Activated naive CD8-positive, alpha-beta T cell treated with anti-CD3 and anti-CD28 coated beads, Interleukin-2, amount 10 ng/mL, durations not matched to agents 7 days and 5 days (primary cell): ENCODE measurements at places on chromosomes 11 and 22. TPM values are rescaled to one million over a fixed set of nuclear protein-coding genes. Genes with fewer than 3 reads are reported as not detected.

DNA sequence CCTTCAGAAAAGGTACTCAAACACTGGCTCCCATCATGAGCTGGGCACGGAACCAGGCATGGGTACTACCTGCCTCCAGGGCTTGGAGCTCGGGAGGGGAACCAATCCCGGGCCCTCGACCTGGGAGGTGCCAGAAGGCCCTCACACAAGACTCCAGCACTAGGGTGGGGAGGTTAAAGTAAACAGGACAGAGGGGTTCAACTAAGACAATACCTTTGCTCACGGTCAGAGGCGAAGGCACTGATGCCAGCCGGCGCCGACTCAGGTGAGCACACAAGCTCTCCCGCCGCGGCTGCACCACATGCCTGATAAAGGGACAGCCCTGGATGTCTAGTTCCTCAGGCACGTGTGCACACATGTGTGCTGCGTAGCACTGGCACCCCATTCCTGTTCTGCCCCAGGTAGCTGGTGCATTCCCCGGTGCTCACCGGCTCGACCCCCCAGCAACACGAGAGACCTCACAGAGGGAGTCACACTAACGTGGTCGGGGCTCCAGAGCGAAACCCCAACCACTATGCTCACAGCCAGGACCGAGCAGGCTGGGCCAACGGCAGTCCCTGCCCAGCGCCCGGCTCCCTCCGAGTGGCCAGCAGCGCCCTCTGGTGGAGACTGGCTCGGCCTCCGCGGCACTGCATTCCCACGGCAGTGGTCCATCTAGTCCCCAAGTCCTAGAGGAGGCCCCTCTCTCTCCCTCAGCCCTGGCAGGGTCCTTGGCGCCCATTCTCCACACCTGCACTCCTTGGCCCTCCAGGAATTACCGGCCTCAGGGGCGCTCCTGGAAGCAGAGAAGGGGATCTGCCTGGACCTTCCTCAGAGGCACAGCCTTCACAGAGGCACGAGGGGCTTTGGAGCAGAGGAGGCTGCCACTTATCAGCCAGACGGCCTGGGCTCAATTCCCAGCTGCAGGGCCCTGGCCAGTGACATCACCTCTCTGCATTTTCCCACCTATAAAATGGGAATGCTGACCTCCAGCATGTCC lies 28.8 kb upstream of the MOB2 start:
- peak; percentile 82 for DNase-seq

DNA sequence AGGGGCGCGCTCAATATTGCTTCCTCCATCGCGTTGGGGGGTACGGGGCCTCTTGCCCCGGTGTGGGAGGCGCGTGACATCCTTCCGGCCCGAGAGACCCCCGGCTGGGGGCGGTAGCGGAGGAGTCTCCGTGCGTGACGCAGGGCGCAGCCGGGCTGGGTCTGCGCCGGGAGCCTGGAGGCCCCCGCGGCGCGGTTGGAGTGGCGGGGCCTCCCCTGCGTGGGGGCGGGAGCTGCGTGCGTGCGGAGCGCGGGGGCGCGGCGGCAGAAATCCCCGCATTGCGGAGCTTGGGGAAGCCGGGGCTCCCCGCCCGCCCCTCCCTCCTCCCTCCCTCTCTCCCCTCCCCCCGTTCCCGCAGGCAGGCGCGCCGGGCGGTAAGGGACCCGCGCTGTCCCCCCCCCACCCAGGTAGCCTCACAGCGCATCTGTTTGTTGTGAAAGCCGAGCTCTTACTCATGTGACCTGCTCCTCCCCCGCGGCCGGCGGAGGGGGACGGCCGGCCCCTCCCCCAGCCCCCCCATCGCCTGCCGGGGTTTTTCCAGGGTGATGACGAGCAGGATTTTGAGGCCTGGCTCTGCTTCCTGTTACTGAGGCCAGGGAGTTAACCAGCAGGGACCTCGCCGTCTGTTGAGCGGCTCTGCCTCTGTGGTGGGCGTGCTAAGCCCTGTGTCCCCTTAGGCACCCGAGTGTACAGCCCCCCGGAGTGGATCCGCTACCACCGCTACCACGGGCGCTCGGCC lies 1.6 kb downstream of the PIM3 start:
- DNase-seq, result peak; percentile 71

The UPB1 gene
- 0.34 TPM for total RNA-seq

The OR8A1 gene
- total RNA-seq, result not detected

DNA sequence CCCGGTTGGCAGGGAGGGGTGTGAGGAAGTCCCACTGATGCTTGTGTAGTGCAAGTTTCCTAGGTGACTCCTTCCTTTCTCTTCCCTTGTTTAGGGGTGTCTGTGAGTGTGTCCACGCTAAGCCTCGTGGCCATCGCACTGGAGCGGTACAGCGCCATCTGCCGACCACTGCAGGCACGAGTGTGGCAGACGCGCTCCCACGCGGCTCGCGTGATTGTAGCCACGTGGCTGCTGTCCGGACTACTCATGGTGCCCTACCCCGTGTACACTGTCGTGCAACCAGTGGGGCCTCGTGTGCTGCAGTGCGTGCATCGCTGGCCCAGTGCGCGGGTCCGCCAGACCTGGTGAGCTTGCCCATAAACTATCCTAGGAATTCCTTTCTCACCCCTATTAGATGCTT lies 10.4 kb downstream of the CCKBR start:
- DNase-seq, result no peak
